ENCODE measurements at places on chromosomes 13 and 19.

DNA sequence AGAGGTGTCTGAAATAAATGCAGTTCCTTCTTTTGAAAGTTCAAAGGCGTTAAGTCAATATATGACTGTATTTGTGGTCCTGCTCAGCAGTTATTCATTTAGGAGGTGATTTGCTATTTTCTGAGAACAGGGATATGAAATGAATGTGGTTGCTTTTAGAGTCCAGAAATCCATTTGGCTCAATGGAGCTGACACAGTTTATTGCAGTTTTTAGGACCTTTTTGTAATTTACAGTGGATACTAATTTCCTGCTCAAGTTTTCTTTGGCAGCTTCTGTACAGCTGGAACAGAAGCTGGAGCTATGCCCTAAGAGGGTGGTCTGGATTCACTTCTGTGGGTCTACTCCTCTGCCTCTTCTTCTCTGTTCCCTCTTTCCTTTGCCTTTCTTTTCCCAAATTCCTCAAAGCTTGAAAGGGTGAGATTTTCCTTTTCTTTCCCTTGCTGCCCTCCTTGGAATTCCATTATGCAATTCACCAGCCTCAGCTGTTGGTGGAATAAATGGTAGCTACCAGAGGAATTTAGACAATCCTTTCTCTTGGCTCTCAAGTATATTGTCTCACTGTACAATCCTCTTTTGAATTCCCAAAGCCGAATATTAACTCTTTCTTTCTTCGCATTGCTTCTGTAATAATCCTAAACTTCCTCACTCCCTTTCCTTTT lies 39.9 kb downstream of the ITGBL1 start:
- no peak for DNase-seq

- DNase-seq, result no peak
These were observed 9.6 kb upstream of the OLFM4 start for GRCh38 chr13:53018690-53019647.

DNA sequence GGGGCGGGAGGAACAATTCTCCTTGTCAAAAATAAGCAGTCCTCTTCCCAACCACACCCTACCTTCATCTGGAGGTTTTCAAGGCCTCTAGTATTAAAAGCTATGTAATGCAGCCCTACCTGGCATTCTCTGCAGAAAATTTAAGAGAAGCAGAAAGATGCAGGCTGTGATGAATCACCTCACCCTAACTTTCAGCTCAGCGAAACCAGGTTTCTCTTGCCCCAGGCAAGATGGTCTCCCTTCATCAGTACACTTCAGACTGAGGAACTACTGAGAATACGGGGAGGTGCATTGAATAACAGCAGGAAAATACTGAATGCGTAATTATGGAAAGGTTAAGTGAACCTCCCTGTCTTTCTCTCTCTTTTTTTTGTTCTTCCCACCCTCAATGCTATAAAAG lies 437.6 kb upstream of the KLF12 start:
- DNase-seq, result peak; percentile 20

- no peak for DNase-seq
These were observed 168.8 kb downstream of the KATNAL1 start for GRCh38 chr13:30138511-30138910.

- no peak for DNase-seq
These were observed 5.6 kb downstream of the BCAM start for GRCh38 chr19:44814517-44814916.

- DNase-seq, result no peak
These were observed 18.5 kb downstream of the TMED1 start for GRCh38 chr19:10817291-10818038.

DNA sequence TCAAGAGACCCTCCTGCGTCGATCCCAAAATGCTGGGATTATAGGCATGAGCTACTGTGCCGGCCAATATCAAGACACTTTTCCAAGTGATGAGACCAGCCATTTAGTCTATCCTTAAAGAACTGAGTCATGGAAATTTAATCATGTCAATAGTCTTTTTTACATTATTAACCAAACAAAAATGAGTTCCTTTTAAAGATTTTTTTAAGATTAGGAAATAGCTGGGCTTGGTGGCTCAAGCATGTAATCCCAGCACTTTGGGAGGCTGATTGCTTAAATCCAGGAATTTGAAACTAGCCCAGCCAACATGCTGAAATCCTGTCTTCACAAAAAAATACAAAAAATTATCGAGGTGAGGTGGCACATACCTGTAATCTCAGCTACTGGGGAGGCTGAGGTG lies 16.7 kb upstream of the ZNF564 start:
- DNase-seq, result no peak

- DNase-seq, result no peak
These were observed 112.9 kb upstream of the FRY start for GRCh38 chr13:31918707-31919106.

GRCh38 chr19:45437328-45437727 lies 13.6 kb upstream of the ERCC1 start:
- DNase-seq, result no peak

- peak; percentile 84 for DNase-seq
These were observed at the start of gene CILP2 for GRCh38 chr19:19538061-19538784. Gene CILP2, plus strand, starts transcription at chr19:19538265. Its CDS starts 85 bp downstream, at chr19:19538350.

DNA sequence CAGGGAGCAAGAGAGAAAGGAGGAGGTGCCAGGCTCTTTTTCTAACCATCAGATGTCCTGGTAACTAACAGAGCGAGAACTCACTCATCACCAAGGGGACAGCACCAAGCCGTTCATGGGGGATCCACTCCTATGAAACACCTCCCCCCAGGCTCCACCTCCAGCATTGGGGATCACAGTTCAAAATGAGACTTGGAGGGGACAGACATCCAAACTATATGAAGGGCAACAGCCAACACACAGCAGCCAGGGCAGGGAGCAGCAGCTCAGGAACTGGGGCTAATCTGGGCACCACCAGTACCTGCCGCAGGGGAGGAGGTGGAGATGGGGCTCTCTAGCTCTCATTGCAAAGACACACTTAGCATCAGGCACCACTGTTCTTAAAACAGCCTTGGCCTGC lies 34.3 kb upstream of the VSTM2B start:
- no peak for DNase-seq

DNA sequence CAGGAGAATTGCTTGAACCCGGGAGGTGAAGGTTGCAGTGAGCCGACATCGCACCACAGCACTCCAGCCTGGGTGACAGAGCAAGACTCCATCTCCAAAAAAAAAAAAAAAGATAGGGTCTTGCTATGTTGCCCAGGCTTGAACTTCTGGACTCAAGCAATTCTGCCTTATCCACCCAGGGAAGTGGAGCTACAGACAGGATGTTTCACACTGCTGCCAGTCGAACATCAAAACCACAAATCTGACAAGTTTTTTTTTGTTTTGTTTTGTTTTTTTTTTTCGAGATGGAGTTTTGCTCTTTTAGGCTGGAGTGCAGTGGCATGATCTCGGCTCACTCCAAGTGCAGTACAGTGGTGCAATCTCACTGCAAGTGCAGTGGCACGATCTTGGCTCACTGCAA lies 10.8 kb downstream of the XPO4 start:
- DNase-seq, result no peak

- no peak for DNase-seq
These were observed 188.0 kb downstream of the RGCC start for GRCh38 chr13:41645331-41645730.

DNA sequence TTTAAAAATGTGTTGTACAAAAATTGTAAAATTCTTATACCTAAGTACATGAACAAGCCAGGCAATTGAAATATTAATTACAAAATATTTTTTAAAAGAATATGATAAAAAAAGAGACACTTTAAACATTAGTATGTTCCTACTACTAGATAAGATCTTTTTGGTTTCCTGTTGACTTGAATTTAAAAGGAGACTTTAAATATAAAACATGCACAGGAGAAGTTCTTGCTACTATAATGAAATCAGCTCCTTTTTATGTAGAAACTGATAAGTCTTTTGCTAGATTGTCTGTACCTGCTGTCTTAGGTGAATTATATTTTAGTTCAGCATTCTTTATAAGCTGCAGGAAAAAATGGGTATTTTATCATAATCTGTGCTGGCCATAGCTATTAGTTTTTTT lies 140.2 kb downstream of the TNFSF13B start:
- no peak for DNase-seq

DNA sequence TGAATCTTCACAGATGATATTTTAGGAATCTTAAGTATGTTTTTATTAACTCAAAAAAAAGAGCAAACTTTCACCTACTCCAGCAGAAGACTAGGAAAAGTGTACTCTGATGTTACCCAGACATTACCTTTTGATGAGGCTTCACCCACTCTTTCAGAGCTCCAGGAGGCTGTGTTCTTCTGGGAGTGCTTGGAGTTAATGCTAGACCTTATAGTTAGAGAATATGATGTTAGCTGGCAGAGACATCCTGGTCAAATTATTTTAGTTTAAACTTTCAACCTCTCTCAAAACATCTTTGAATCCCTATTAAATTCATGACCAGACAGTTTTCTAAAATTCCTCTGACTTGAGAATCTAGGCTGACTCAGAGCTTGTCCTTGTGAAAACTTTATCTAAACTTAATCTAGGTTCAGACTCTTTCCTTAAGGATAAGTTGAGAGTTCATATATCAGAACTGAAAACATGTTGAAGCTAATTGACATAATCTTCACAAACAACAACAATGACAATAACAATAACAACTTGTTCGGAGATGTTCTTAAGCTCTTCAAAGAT lies 82.8 kb downstream of the ITGBL1 start:
- no peak for DNase-seq

- no peak for DNase-seq
These were observed 1.3 kb downstream of the ZFP14 start for GRCh38 chr19:36377541-36378178.

GRCh38 chr19:43450545-43450997 lies 14.8 kb downstream of the LYPD3 start:
- no peak for DNase-seq

DNA sequence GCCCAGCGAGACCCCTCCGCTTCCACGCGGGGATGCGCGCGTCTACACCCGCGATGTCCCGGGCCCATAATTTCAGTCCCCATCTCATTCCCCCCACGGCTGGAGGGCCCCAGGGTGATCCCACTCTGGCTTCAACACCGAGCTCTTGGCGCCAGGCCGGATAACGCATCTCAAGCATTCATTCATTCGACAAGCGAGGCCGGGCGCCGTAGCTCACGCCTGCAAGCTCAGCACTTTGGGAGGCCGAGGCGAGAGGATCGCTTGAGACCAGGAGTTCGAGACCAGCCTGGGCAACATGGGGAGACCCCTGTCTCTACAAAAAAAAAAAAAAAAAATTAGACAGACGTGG lies 5.9 kb downstream of the ANGPTL6 start:
- no peak for DNase-seq

GRCh38 chr13:102035969-102036368 lies 365.9 kb downstream of the FGF14 start:
- DNase-seq, result no peak

- no peak for DNase-seq
These were observed 17.2 kb upstream of the CYSLTR2 start for GRCh38 chr13:48636550-48636949.

GRCh38 chr13:45695198-45695730 lies 6.9 kb upstream of the CBY2 start:
- DNase-seq, result no peak

- DNase-seq, result no peak
These were observed 3.7 kb downstream of the WDR83 start for GRCh38 chr19:12670159-12670928.

GRCh38 chr19:35805526-35806102 lies 7.0 kb downstream of the PRODH2 start:
- DNase-seq, result no peak

Data from ELF-1 (cell line).